ENCODE measurements at places on chromosomes 6 and 20.

- no peak for DNase-seq
These were observed 42.6 kb upstream of the TULP4 start for GRCh38 chr6:158269657-158270056.

DNA sequence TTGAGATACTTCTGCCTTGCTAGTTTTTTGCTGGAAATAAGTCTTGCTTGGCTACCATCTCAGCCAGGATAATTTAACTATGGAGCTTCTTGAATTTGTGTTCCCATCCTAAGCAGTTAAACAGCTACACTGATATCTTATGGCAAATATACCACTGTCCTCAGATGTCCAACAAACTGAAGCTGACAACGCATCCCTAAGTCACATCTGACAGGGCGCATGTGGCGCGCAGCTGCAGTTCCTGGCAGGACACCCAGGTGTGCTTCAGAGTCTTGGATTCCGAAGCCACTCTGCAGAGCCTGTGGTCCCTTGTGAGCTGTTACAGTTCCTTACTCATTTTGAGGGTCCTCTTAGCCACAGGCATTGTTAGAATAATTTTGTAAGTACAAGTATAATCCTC is 127.9 kb downstream of the WDR27 start:
- DNase-seq, result no peak

GRCh38 chr6:118892355-118892991 is 1.5 kb upstream of the ASF1A start:
- DNase-seq, result no peak

- no peak for DNase-seq
These were observed 324.4 kb upstream of the NT5E start for GRCh38 chr6:85125526-85125925.

DNA sequence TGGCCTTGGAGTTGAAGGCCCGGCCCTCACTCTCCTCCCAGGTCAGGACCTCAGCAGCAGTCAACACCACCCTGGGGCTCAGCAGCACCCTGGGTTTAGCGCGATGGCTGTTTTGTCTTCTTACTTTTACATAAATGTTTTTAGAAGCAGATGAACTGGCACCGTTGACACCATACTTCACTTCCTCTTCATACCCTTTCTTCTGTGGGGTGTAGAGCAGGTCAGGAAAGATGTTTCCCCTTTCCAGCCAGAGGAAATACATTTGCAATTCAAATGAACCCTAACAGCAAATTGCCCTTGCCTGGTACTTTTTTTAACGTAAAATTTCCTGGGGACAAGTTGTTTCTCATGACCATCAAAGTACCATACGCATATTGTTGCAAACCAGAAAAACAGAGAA is 54.7 kb upstream of the SNX9 start:
- DNase-seq, result no peak

GRCh38 chr6:45074439-45074838 is 253.7 kb upstream of the RUNX2 start:
- DNase-seq, result no peak

DNA sequence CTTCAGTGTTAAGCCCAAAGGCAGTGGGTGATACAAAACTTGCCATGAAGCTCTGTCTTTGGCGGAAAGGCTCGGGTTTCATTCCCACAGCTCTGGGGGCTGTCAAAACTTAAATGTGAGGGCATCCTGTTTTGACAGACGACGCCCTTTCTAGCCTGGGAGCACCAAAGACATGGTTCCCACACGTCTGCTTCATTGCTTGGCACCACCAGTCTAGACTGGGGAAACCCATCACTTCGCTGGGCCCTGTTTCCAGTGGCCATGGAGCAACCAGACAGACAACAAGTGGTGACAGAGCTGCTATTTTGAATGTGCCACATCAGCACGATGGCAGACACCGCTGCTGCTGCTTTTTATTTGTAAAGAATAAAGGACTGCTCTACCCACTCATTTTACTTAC is 127.5 kb downstream of the SASH1 start:
- no peak for DNase-seq

DNA sequence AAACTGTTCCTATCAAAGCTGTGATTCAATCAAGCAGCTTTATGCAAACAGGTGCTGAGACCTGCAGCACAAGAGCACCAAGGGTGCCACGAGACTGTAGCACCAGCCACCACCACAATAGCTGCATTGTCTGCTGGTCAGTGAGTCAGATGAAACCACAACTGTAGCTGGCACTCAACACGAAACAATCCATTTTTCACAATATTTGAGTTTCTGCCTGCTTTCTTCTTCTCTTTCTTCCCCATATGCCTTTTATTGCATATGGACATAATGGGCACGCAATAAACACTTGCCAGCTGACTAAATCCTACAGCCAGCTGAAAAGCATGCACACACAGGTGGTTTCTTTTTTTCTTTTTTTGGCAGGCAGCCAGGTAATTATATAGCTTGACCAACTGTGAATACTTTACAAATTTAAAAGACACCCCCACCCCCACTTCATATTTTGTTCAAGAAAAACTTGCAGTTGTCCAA is 16.6 kb downstream of the SLC2A12 start:
- no peak for DNase-seq

DNA sequence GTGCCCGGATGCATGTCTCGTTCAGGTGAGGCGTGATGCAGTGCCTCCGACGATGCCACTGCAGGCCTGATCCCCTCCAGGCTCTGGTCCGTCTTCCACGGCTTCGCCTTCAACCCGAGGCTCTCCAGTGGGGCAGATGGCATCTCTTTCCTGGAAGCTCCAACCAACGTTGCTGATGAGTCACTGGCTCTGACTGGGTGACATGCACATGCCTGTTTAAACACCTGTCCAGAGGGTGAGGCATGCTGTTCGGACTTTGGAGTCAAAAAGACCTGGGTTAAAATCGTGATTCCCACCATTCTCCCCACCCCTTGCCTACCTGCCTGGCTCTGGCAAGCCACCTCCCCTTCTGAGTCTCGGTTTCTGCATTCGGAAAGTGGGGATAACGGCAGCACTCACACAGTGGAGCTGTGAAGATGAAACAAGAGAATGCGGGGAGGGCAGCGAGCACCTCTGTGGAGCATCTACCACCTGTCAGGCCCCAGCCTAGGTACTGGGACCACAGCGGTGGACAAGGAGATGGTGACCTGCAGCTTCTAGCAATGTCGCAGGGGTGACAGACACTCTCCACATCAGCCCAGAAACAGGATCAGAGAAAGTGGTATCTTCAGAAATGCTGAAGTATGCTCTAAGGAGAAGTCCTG is 8.5 kb upstream of the EDN3 start:
- DNase-seq, result no peak

DNA sequence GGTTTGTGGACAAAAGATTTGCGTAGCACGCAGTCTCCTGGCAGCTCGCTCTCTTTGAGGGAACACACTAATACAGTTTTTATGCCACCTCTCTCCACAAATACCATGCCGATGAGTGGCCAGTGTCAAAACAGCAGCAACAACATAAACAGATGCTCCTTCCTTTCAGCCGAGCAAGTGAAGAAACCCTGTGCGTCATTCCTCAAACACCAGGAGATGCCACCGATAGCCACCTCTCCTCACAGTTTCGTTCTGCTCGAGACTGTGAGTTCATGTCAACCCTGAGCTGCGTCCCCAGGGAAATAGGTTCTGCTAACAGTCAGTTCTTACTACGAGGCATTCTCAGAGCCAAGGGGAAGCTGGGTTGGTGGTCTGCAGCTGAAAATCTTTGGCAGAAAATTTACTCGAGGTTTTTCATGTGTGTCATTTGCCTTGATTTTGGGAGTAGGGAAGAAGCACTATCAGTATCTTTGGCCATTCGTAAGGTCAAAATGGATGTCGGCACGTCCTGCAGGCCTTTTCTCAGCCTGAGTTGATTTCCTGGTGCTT is 59.9 kb downstream of the EYA2 start:
- DNase-seq, result no peak

DNA sequence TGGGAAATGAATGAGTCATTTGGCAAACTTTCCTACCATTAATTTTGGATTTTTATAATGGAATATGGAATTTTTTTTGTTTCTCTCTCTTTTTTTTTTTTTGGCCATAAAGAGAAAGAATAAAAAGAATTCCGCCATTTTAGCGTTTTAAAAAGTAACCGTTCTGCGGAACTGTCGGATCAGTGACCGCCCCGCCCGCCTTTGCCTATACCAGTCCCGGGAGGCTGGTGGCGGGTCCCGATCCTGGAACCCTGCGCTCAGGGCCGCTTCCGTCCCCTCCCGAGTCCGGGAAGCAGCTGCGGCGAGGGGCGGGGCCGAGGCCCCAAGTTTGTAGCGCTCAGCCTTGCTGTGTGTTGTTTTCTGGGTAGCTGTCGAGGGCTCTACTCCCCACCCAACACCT is 609 bp downstream of the L3MBTL1 start:
- DNase-seq, result peak; percentile 25

DNA sequence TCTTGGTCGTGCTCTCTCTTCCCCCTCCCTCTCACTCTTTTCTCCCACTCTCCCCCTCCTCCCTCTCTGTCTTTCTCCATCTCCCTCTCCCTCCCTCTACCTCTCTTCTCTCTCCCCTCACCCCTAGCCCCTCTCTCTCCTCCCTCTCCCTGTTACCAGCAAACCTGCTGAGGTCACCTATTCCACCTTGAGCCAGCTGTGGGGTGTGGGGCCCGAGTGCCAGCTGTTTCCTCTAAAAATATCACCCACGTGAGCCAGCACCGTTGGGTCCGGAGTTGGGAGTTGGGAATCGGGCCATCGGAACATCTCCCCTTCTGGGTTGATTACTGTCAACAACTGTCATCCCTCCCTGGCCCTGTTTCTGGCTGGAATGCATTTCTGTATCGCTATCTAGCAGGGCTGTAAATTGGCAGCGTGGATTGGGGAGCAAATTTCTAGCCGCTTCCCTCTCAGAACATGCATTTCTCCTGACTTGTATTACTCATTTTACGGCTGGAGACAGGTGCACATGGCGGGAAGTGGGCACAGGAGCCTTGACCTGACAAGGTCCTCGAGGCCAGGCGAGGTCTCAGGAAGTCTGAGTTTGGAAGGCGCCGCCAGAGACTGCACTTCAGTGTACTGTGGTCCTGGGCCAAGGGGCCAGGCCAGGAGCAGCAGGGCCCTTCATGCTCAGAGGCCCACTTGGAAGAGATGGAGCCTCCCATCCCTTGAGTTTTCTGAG is 165.3 kb downstream of the CDH4 start:
- no peak for DNase-seq

DNA sequence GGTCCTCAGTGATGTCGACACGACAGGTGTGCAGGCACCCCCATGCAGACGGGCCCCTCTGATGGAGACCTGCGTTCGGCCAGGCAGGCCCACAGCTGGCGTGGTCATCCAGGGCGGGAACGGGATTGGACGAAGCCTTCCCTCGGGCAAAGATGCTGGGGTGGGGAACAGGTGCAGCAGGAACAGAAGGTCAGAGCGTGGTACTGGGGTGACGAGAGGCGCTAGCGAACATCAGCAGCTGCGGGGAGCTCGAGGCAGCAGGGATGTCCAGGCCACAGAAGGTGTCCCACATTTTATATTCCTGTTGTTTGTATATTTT is 96.2 kb downstream of the SLC22A23 start:
- no peak for DNase-seq

DNA sequence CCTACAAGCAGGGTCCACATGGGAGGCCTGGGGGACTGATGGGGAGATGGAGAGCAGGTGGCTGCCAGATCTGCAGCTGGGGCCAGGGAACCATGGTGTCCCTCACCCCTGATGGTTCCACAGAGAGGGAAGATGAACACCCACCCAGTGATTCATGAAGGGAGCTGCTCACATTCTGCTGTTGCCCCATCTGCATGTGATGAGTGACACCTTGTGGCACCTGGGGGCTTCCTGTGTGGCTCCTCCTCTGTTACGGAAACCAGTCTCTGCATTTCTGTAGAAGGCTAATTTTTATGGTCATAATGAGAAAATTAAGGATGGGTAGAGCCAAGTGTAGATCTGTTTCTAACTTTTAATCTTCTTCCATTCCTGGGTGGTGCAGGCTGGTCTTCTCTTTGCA is 217.1 kb downstream of the SMOC2 start:
- DNase-seq, result no peak

DNA sequence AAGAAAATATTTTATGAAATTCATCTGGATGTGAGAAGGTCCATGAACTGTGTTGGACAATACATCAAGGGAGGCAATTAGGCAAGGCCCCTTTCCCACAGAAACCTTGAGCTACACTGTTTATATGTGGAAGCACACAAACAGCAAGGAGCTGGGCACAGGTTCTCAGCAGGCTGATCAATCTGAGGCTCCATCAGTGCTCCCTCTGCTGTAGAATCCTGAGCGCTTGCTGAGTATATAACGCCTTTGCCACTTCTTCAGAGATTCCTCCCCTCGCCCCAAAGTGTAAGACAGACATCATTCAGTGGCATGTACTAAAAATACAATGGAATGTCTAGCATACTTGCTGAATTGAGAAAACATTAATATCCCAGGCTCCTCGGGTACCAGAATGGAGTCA is 146.9 kb downstream of the PRKN start:
- no peak for DNase-seq

- DNase-seq, result no peak
These were observed 160.8 kb downstream of the PDE7B start for GRCh38 chr6:136012198-136012887.

DNA sequence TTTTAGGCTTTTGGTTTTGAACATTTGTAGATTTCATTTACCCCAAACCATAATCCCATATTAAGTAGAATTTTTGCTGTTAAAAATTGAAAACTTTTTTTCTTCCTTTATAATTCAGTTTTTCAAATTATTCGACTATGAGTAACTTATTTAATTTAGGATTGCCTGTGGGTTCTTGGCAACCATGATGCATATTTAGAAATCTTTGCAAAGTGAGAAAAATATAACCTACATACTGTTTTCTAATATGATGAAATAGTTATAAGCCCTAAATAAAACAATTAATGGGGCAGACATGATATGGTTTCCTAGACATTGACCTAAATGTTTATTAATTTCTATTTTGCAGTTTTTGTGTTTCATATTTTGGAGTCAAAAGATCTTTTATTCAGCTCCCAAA is 23.6 kb downstream of the NEDD9 start:
- DNase-seq, result no peak

DNA sequence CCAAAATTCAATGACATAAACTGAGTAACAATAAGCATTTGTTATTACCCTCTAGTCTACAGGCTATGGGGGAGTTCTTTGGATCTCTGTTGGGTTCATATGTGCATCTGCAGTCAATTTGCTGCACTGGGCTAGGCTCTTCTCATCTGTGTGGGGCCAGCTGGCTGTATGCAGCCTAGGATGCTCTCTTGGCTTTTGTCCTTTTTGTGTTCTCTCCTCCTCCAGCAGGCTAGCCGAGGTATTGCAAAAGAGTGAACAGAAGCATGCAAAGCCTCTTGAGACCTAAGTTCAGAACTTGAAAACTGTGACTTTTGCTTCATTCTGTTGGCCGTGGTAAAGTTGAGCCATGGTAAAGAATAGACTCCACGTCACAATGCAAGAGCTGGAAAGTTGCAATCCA is 62.8 kb upstream of the FOXO3 start:
- DNase-seq, result peak; percentile 14

GRCh38 chr6:152696522-152696921 is 1.2 kb upstream of the MYCT1 start:
- DNase-seq, result no peak

- no peak for DNase-seq
These were observed 348.8 kb downstream of the TFAP2B start for GRCh38 chr6:51167468-51167867.

Measured in stimulated activated CD4-positive, alpha-beta T cell treated with anti-CD3 and anti-CD28 coated beads, Interleukin-15, amount 100 ng/mL, for 24 hours (primary cell).